ENCODE measurements at places on chromosomes 1 and 21. TPM values are rescaled to one million over a fixed set of nuclear protein-coding genes. Genes with fewer than 3 reads are reported as not detected.

DNA sequence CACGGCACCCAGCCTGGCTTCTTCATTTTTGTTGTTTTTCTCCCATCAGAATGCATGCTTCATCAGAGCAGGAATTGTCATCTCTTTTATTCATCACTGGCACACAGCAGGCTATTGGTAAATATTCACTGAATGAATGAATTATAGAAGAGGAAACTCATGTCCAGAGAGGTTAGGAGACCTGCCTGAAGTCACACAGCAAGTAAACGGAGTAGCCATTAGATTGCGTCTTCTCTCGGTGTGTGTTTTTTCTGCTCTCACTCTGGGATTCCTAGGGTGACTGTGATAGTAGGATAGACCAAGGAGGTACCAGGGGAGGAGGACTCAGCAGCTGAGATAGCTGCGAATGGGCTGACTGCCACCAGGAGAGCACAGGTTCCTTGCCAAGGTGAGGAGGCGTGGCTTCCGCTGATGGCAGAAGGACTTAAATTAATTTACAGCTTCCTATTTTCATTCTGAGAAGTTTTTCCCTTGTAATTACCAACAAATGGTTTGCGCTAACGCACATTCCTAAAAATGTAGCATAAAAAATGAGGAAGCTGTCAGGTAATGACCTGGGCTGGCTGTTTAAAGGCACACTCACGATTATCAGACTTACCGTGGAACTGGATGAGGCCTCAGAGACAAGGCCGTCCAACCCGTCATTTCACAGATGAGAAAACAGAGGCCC, 4.5 kb upstream of the NCMAP start:
- DNase-seq = no peak

DNA sequence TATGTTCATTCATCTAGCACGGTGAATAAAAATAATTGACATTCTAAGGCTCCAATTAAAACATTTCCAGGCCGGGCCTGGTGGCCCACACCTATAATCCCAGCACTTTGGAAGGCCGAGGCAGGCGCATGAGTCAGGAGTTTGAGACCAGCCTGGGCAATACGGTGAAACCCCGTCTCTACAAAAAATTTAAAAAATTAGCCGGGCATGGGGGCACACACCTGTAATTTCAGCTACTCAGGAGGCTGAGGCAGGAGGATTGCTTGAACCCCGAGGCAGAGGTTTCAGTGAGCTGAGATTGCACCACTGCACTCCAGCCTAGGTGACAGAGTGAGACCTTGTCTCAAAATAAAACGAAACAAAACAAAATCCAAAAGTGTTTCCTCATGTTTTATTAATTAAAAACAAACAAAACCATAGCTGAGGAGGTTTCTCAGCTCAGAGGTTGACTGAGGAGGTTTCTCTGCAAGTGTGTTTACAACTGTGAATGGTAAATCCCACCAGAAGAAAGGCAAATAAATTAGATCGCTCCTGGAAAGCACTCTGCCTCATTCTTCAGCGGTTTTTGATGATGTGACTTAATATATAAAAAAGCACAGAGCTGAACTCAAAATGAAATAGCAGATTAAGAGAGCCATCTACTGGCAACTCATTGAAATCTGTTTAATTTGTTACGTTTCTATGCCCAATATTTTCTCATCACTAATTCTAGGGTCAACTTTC, 37.7 kb upstream of the ATG4C start:
- DNase-seq = peak; percentile 36

- no peak for DNase-seq
These were observed 238.3 kb downstream of the PAPPA2 start for GRCh38 chr1:176701151-176701866.

GRCh38 chr1:201349092-201349491, 28.4 kb downstream of the TNNT2 start:
- no peak for DNase-seq

GRCh38 chr1:41576620-41577019, 92.1 kb upstream of the EDN2 start:
- DNase-seq = no peak

GRCh38 chr1:210899676-210900075, 234.3 kb downstream of the KCNH1 start:
- no peak for DNase-seq

ASCL5 gene
- not detected for total RNA-seq

SMG7 gene
- 64.2 TPM for total RNA-seq

GRCh38 chr1:211037095-211037494, 96.9 kb downstream of the KCNH1 start:
- peak; percentile 68 for DNase-seq

MTFR1L gene
- total RNA-seq = 39.0 TPM

MR1 gene
- total RNA-seq = 46.3 TPM

SELENBP1 gene
- 2.8 TPM for total RNA-seq

FPGT gene
- 12.8 TPM for total RNA-seq

DNA sequence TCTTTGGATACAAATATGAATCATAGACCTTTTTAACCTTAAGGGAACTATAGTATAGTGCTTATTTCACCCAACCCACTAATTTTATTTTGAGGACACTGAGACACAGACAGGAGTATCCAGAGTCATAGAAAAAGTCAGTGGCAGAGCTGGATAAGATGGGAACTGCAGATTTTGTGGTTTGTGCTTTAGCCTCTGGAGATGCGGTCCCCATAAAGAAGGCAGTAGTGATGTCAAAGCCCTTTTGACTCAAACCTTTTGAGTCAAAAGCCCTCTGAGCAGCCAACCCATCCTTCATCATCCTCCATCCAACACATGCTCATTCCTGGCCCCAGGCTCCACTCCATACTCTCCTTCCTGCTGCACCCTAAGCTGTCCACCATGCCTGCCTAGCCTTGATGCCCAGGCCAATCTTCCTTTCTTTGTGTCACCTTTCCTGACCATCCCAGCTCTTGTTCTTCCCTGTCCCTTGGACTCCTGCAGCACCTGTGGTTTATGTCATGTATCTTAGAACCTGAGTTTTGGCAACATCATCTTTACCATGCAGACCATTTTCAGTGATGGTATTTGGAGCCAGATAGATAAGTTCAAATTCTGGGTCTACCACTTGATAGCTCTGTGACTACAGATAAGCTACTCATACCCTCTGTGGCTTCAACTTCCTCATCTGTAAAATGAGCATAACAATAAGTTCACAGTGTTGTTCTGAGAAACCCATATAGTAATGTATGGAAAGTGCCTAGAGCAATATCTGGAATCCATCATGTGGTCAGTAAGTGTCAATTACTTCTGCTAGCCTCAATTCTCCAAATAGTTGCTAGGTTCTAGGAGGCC, 20.1 kb downstream of the SLAMF1 start:
- DNase-seq = no peak

- no peak for DNase-seq
These were observed 12.8 kb downstream of the LGALS8 start for GRCh38 chr1:236536540-236536939.

- no peak for DNase-seq
These were observed 17.4 kb upstream of the CCN1 start for GRCh38 chr1:85563139-85563538.

DNA sequence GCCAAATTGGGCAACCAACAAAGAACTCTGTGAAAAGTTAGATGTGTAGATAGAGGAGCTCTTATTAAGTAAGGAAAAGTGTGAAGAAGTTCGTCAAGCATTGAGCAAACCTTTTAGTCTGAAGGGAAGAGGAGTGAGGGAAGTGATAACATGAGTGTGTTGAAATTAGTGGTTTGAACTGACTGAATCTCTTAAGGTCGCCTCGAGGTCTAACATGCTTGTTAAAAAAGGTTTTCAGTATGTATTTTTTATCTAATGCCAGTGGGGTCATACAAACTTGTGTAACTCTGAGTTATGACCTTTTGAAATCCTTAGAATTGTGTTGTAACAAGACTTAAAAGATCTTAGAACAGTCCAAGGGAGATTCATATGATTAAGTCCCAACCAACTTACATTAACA, 34.1 kb downstream of the SOAT1 start:
- DNase-seq = no peak

- no peak for DNase-seq
These were observed 10.3 kb downstream of the ALX3 start for GRCh38 chr1:110060034-110060661.

NHLH1 gene
- total RNA-seq = 0.13 TPM

DNA sequence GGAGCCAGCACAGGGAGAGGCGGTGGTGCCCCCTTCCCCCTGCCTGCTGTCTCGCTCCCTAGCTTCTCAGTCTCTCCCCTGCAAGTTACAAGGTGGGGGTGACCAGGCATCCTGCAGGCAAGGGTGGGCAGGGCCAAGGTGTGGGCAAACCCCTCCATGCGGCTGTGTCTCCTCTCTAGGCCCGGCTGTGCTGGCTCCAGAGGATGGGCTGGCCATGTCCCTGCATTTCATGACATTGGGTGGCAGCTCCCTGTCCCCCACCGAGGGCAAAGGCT, 14.6 kb downstream of the NTRK1 start:
- DNase-seq = no peak

PGLYRP4 gene
- 0.29 TPM for total RNA-seq
